Suprapubic skin (tissue), 4 donors: ENCODE measurements at places on chromosomes 1 and 21. TPM values are rescaled to one million over a fixed set of nuclear protein-coding genes. Genes with fewer than 3 reads are reported as not detected.
A peak's percentile ranks its signal among the peaks of the same experiment; 100 is the strongest.

GRCh38 chr1:239212811-239213220 lies 173.6 kb upstream of the CHRM3 start:
- no peaks in the 10 kb centered on the region for H3K36me3 ChIP-seq
- H3K27ac ChIP-seq: no peak overlapping the region
- H3K27me3 ChIP-seq: no peaks in the 10 kb centered on the region
- no peak for DNase-seq
- no peak overlapping the region for H3K4me3 ChIP-seq

LCE1C gene
- total RNA-seq: 73.2 TPM

DNA sequence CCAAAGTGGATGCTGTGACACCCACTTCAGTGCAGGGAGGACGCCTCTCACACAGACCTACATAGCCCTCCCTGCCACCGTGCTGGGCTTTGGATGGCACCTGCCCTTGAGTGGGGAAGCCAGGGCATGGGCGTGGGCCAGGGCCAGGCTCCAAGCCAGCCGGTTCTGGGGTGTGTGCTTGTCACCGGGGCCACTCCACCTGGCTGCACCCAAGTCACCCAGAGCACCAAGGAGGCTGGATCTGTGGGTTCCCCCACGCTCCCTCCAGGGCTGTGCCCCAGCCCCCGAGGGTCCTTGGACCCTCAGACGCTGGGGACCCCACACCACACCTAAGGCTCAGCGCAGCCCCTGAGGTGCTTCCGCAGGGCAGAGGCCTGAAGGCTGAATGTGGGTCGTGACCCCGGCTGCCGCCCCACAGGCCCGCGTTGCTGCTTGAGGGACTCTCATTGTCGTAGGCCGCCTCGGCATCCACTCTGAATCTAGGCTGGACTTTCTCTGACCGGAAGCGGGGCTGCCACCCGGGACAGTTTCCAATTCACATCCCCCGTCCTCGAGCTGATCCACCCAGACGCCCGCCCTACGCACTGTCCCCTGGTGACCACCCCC lies 1.5 kb downstream of the MXRA8 start:
- H3K4me1 ChIP-seq: peaks cover 92% of the 10 kb centered on the region
- no peaks in the 10 kb centered on the region for H3K36me3 ChIP-seq
- H3K27me3 ChIP-seq: peaks cover 26% of the 10 kb centered on the region
- H3K4me3 ChIP-seq: peak overlapping the region; percentile 48

WNT9A gene
- 2.6 TPM for total RNA-seq

- H3K27me3 ChIP-seq: no peaks in the 10 kb centered on the region
- no peaks in the 10 kb centered on the region for H3K36me3 ChIP-seq
- H3K4me1 ChIP-seq: peaks cover 9% of the 10 kb centered on the region
- DNase-seq: no peak
Measured at GRCh38 chr1:8032366-8032910, 6.3 kb upstream of the ERRFI1 start.

B3GALT5 gene
- 5.9 TPM for total RNA-seq

- H3K36me3 ChIP-seq: peaks cover 20% of the 10 kb centered on the region
- H3K4me1 ChIP-seq: peaks cover 45% of the 10 kb centered on the region
- no peaks in the 10 kb centered on the region for H3K27me3 ChIP-seq
- no peak for DNase-seq
Measured at GRCh38 chr1:1832820-1833219, 54.5 kb upstream of the NADK start.

DNA sequence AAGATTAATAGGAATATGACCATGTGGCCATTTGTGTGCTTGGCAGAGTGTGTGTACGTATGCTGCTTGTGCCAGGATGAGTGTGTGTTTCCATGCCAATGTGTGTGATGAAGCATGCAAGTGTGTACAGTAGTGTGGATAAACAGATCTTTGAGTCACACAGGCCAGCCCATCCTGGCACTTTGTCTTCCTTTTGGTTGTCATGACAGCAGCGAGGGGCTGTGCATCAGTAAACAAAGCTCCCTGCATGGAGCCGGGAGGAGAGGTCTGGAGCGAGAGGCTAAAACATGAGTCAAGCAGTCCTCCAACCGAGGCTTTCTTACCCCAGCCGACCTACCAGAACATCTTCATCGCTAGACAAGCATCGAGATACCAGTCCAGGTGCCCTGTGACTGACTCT lies 221.2 kb downstream of the CACNA1E start:
- H3K27me3 ChIP-seq: no peaks in the 10 kb centered on the region
- no peak overlapping the region for H3K27ac ChIP-seq
- no peak overlapping the region for H3K4me3 ChIP-seq
- H3K36me3 ChIP-seq: no peaks in the 10 kb centered on the region
- DNase-seq: no peak

DNA sequence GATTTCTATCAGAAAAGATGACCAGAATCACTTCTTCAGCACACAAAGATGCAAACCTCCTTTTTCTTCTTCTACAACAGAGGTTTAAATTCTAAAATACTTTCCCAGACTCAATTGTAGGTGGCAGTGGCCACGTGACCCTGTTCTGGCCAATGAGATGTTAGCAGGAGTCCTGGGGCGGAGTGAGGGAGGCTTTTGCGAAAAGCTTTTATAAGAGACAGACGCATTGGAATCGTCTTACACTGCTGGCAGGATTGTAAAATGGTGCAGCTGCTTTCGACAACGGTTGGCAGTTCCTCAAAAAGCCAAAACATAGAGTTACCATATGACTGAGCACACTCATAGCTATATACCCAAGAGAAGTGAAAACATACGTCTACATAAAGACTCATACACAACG lies 87.0 kb upstream of the MAGI3 start:
- H3K4me3 ChIP-seq: no peak overlapping the region
- no peaks in the 10 kb centered on the region for H3K4me1 ChIP-seq
- DNase-seq: no peak
- H3K36me3 ChIP-seq: no peaks in the 10 kb centered on the region
